ENCODE measurements at places on chromosomes 6 and 20.

DNA sequence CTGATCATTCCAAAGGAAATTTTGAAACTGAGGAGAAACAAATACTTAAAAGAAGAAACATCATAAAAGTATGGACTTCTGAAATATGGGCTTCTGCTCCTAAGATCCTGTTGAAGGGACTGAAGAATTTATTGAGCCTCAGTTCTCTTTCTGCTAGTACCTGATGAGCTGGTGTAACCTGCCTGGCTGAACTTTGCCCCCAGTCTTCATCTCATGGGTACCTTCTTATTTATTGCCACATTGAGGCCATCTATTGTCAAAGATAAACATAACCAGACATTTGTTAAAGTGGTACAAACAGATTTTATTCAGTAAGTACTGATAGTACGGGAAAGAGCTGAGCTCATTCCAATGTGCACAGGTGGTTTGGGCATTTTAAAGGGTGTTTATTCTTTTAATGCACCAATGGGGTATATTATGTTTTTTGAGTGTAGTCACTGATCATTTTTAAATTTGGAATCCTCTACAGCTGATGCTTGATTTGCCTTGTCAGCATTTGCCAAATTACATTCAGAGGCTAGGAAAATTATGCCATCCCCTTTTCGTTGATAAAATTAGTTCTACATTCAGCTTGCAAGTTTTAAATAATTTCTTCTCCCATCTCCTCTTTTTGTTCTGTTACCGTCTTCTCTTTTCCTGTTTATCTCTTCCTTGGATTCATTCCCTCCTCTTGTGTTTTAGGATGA, 118.2 kb downstream of the PRIM2 start:
- no peak for DNase-seq

- no peak for DNase-seq
Observed at GRCh38 chr6:81241126-81242041, 511.1 kb downstream of the TENT5A start.

- no peak for DNase-seq
Observed at GRCh38 chr20:63810730-63811490, 20.2 kb downstream of the ZBTB46 start.

DNA sequence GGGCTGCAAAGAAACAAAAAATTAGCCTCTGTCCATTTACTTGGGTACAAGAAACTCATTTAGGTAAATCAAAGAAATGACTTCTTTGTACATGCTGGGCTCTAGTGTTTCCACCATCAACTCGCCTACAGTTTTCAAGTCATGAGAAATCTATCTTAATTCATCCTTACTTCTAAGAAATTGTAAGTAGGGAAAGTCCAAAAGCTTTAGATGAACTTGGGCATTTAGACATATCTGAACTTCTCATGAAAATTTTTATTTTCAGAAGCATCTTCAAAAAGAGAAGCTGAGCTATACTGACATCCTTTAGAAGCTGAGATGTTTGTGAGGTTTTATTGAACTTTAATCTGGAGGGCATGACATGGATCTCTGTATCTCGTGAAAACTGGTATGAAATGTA, 117.3 kb downstream of the MYB start:
- no peak for DNase-seq

GRCh38 chr6:158586652-158587051, 26.8 kb downstream of the TMEM181 start:
- DNase-seq, result no peak

- DNase-seq, result no peak
Observed at GRCh38 chr6:226516-227073, 65.7 kb upstream of the DUSP22 start.

- no peak for DNase-seq
Observed at GRCh38 chr6:156866220-156867015, 89.2 kb downstream of the ARID1B start.

- DNase-seq, result no peak
Observed at GRCh38 chr6:119544325-119545175, 195.0 kb upstream of the MAN1A1 start.

DNA sequence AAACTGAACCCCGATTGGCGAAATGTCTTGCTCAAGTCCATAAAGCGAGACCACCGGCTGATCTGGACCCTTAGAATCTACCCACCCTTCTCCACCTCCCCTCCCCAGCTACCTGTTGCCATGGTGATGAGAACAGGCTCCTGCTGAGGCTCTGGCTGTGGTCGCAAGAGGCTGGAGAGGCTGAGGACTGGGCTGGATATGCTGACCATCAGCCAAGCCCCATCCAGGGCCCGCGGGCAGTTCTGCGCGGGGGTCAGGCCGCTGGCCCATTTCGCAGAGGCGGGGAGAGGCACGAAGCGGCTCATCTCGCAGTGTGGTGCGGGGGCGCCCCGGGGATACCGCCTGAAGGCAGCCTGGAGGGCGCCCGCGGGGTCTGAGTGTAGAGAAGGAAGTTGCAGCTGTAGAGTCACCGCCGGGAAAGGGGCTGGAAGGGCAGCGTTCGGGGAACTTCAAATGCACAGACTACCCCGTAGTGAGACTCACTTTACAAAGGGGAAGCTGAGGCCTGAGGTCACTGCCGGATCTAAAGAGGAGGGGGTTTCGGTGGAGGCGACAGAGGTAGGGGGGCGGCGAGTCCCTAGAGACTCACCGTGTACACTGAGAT, 671 bp downstream of the TAPBP start:
- peak; percentile 3 for DNase-seq

GRCh38 chr20:14470977-14471661, 133.7 kb upstream of the FLRT3 start:
- no peak for DNase-seq

DNA sequence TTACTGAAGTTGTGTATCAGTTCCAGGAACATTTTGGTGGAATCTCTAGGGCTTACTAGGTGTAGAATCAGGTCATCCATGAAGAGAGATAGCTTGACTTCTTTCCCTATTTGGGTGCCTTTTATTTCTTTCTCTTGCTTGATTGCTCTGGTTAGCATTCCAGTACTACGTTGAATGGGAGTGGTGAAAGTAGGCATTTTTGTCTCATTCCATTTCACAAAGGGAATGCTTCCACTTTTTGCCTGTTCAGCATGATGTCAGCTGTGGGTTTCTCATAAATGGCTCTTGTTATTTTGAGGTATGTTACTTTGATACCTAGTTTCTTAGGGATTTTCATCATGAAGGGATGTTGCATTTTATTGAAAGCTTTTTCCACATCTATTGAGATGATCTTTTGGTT, 195.3 kb downstream of the MOXD1 start:
- no peak for DNase-seq

GRCh38 chr6:48186746-48187145, 75.7 kb upstream of the PTCHD4 start:
- DNase-seq, result no peak

DNA sequence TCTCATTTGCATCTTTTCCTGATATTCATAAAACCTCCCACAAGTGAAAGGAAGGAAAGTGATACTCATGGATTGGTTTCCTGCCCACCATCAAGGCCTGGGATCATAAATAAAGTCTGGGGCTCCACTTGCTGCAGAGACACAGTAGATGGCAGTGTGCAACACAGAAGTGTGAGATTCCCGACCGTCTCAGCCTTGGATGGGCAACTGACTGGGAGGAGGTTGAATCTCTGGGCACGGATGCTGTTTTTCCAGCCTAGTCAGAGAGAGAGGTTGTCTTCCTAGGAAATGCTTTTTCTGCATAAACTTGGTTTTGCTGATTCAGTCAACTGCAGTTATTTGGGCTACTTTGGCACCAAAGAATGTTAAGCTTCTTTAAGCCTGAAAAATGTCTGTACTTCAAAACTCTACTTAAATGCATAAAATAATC, 9.9 kb upstream of the RFPL4B start:
- DNase-seq, result peak; percentile 58

DNA sequence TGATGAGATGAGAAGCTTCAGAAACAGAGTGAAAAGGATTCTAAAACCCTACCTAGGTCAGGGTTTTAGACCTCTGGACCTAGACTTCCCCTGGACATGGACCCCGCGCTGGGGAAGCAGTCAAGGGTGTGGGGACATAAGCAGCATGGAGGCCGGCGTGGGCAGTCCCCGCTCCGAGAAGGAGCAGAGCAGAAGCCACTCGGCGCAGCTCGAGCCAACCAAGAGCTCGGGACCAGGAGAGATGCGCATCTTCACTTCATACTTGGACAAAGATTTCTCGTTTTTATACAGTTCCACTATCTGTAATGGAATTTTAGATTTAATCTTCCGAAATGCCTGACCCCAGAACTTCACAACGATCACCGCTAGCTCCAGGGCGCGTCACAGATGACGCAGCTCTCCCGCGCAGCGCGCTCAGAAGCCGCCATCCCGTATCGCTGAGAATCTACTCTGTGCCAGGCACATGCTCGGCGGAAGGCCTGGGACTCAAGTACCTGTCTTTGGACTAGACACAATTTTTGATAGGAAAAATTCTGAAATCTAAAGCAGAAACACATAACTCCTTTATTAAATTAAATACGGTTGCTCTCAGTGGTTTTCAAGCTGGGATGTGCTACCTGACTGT, 60.3 kb downstream of the WDR27 start:
- DNase-seq, result no peak

DNA sequence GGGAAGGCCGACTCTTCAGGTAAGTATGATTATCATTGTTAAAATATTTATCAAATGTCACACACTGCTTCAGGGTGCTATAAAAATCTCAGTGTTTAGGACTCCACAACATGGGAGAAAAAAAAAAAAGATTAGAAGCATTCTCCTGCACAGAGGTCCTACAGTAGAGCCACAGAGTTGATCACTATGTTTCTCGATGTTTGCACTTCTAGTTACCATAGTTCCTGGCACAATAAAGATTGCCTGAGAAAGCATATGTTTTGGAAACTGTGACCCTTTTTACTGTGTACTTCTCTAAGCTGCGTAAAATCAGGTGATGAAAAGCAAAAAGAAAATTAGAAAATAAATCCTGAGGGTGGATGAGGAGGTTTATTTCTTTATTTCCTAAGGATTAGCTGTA, 269.9 kb upstream of the SYNCRIP start:
- DNase-seq, result no peak

GRCh38 chr20:61434341-61434781, 182.3 kb downstream of the CDH4 start:
- DNase-seq, result no peak

DNA sequence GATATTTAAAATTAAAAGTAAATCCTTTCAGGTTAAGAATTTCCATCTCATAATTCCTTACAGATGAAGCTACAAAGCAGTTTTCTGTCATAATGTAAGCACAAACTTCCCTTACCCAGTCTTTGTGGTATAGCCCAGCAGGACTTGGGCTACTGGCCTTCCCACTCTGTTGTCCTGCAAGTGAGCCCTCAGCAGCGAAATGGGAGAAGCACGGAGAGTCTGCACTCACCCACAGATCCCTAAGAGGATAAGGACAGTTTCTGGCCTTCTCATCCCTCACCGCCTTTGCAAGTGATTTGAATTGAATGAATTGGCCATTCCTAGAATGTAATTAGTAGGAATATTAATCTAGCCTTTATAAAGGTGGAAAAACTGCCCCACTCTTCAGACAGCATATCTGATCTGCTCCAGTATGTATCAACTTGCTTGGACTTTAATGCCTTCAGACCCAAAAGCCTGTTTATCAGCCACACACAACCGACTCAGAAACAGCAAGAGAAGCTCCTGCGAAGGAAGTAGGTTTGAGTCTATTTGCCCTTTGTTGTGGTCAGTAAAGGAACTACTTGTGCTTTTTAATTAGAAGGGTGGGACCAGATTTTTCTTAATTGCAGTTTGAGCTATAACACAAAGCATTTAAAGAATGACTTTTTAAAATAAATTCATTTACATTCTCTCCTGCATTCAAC, 29.9 kb upstream of the PRDM1 start:
- DNase-seq, result no peak

GRCh38 chr6:79420054-79420453, 117.2 kb downstream of the LCA5 start:
- DNase-seq, result no peak

DNA sequence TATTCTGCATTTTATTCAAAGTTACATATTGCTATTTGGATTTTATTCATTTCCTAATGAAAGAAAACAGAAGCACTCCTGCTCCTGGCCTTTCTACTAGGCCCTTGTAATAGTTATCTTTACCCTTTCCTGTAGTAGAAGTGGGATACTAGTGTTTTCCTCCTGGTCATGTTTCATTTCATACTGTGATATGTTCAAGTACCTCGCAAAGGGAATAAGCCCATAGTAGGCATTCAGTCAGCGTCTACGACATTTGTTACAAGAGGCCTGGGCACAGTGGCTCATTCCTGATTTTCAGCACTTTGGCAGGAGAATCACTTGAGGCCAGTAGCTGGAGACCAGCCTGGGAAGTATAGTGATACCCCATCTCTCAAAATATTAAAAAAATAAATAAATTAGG, 154.1 kb downstream of the ARID1B start:
- no peak for DNase-seq

- no peak for DNase-seq
Observed at GRCh38 chr6:37983720-37984501, 164.4 kb downstream of the ZFAND3 start.

DNA sequence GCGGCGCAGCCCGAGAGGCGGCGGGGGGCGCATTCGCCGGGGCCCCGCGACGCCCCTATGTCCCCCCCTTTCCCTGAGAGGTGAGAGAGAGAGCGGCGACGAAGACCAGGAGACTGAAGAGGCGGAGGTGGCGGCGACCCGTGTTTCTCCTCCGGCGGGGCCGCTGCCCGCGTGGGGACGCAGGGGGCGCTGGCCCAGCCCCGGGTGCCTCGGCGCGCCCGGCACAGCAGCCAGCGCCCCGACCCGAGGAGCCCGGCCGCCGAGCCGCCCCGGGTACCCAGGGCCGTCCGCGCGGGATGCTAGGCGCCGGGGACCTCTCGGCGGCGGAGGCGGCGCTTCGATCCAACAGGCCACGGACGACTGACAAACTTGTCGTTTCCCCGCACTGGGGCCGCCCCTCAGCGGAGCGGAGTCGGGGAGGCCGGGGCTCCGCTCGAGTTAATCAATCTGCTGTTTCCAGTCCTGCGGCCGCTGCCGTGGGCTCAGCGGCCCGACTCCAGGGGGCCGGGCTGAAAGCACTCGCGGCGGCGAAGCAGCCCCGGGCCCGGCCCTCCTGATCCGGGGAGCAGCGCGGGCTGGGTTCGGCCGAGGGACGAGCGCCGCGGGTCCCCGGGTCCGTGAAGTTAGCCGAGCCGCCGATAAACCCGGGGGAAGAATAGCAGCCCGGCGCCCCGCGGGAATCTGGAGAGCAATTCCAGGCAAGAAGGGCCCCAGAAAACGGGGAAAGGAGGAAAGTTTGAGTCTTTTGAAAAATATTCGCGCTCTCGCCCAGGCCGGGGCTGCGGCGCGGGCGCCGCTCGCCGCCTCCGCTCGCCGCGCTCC, 631 bp downstream of the MDGA1 start:
- no peak for DNase-seq

Data from NCI-H1092 (cell line).